ENCODE measurements at places on chromosomes 1 and 21. TPM values are rescaled to one million over a fixed set of nuclear protein-coding genes. Genes with fewer than 3 reads are reported as not detected.

SNX7 gene
- 31.5 TPM for total RNA-seq

NEXN gene
- 12.8 TPM for total RNA-seq

OR2L13 gene
- 0.33 TPM for total RNA-seq

DNA sequence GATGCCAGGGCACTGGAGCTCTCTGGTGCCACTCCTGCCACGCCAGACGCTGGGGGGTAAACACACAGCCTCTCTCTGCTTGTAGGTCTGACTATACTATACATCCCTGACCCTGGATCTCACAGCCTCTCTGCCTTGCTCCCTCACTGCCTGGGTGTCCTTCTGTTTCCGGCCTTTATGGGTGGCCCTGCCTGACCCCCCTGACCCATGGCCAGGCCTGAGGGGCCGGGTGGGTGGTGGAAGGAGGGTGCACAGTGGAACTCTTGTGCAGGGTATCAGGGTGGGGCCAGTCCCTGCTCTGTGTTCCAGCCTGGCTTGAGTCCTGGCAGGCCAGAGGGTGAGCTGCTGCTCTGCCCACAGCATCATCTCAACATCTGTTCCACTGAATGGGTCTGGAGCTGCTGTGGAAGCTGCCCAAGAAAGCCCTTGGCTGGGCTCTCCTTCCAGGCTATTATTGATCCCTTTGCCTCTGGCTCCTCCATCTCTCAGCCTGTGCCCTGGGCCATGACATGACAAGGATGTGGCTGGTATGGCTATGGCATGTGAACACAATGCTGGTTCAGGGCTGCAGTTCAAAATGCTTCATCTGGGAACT is 17.2 kb upstream of the SYNC start:
- no peak for DNase-seq

DNA sequence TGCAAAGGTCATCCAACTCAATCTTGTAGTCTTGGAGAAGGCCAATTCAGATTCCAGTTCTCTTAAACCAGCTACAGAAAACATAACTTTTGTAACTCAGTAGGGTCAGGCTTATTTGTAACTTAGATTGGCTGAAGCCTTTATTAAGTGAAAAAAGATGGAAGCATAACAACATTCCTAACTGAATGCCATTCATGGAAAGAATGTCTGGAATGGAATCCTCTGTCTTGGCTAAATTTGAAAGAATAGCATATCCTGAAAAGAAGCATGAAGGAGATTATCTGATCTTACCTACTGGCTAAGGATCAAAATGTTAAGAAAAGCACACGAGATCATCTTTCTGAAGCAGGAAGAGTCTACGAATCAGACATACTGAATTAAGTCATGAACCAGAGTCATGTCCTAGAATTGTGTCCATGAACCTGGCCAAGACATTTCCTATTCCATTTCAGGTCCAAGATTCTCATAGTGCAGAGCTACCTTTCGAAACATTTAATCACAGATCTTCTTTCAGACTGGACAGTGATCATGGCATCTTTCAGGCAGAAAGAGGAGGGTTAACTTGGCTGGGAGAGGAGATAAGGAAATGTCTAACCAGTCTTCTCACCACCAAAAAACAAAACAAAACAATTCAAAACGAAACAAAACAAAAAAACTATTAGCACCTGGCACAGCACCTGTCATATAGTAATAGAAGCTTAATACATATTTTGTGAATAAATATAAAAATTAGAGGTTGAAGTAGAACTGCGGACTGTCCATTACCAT is 75.6 kb downstream of the XCL2 start:
- no peak for DNase-seq

GRCh38 chr1:209457401-209458125 is 126.0 kb upstream of the CAMK1G start:
- DNase-seq = no peak

DNA sequence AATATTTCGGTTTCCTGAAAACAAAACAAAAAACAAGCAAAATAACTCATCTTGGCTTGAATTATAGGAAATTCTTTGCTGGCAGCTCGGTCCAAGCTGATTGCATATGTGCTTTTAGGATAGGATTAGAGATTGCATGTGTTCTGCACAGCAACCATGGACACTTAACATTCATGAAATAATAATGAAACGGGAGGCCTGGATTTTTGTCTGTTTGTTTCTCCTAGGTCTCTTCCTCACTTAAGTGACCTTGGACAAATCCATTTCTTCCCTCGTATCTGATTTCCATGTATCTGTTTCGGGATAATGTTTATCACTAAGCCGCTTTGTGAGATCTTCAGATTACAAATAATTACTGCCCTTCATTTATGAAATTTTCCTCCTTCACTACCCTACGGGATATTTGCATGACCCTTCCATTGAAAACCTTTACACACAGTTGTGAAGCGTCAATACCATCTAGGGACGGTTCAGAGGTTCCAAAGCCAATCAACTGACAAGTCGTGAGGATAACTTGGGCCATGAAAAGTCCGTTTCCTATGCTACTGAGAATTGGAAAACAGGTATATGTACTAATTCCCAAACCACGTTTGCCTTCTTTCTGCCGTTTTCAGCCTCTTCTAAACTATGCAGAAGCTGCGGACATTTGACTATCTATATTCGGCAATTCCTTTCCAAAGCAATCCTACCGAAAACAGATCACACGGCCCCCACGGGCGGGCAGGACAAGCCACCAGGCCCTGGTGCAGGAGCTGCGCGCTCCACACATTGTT is 1.3 kb upstream of the H3-3A start:
- DNase-seq = no peak

DNA sequence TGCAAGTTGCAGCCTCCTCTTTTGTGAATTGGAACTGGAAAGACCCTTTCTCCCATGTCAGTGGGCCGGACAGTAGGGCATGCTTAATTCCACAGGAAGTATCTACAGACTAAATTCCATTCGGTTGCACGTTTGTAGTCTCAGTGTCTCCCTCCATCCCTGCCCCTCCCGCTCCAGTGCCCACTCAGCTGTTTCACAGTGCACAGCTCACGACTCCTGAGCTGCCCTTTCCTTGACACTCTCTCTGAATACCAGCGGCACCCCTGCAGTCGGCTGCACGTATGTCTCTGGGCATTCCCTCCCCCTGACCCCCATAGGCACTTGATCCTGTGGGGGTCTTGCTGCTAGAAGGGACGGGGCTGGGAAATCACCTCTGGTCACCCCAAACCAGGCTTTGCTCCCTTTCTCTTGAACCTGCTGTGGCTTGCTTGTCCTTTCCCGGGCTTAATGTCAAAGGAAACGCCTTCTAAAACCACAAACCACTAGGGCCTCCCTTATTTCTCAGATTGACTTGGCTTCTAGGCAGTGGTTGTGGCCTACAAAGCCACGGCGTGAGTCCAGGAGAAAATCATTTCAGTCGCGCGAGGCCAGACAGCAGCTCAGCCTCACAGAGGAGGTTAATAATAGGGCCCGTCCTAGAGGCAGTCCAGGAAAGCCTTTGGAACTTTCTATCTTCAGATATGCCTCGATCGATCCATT is 365.3 kb upstream of the PROX1 start:
- no peak for DNase-seq

GRCh38 chr1:17966341-17966740 is 141.3 kb upstream of the IGSF21 start:
- DNase-seq = no peak

- no peak for DNase-seq
Observed at GRCh38 chr1:179082999-179083335, 1.1 kb downstream of the TOR3A start.

DNA sequence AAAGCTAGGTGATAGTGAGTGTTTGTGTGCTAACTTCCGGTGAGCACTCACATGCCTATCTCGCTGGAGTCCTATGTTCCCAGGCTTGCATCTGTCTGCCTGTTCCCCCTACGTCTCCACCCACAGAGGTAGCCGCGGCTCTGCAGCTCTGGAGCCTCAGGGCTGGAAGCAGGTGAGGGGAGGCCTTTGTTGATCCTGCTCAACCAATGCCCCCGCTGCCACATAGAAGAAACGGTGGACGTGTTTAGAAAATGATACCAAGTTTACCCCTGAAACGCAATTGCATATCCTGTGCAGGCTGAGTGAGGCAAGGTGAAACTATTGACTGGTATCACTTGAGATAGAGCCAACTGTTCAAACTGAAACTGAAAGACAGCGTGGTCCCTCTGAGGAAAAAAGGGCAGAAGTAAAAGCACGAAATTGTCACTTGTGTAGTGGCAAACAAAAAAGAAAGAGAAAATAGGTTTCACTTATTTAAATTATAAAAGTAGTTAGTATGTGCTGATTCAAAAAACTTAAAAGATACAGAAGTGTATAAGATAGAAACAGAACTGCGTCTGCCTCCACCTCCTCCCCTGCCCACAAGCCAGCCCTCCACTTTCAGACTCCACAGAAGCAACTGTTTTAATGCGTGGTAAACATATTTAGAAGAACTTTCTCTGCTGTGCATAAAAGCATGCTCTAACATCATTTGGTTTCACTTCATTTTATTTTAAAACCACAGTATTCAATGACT is 38.6 kb upstream of the ETS2 start:
- DNase-seq = no peak

Data from breast epithelium (tissue), 4 donors.